Natural killer cell (primary cell): ENCODE measurements at places on chromosomes 7 and 10.
A peak's percentile ranks its signal among the peaks of the same experiment; 100 is the strongest.

DNA sequence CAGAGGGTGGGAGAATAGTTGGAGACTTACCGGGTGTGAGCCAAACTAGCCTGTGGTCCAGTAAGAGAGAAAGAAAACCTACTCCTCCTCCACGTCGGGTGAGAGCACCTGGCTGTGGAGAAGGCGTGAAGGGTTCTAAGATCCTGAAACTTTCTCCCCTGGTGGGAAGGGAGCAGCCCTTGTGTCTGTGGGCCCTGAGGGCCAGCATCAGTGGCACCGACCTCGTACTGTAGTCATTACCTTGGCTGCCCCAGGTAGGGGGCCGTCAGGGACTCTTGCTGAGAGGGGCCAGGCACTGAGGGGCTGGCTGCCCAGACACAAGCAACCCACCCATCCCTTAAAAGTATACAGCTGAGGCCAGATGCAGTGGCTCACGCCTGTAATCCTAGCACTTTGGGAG lies 69.5 kb upstream of the LOXL4 start:
- no peak for DNase-seq

DNA sequence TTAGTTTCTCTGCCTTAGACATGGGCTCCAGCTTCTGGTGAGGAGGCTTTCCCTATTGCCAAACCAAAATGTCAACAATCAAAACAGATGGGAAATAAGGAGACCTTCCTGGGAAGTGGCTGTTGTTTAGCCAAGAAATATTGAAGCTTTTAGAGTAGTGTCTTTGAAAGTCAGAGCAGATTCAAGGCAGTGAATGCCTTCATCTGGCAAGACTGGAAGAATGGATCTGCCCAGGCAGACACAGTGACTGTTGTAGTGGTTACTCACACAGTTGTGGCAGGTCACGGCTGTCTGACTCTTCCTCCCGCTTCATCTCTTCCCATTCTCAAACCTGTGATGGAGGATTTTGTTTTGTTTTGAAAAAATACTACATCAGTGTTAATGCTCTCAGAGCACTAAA lies 154.1 kb upstream of the ADO start:
- no peak for DNase-seq

DNA sequence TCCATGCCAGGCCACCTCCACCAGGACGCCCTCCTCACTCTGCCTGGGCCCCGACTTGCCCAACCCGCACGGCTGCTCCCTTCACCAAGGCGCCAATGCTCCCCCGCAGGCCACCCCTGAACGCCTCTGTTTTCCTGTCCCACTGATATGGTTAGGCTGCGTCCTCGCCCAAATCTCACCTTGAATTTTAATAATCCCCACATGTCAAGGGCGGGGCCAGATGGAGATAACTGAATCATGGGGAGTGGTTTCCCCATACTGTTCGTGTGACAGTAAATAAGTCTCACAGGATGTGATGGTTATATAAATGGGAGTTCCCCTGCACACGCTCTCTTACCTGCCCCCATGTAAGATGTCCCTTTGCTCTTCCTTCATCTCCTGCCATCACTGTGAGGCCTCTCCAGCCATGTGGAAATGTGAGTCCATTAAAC lies 29.8 kb downstream of the RSU1 start:
- peak; percentile 89 for DNase-seq

- no peak for DNase-seq
Observed at GRCh38 chr7:51019891-51020870, 237.5 kb upstream of the GRB10 start.

- DNase-seq, result no peak
Observed at GRCh38 chr7:47435889-47436312, 146.0 kb downstream of the TNS3 start.

GRCh38 chr7:114630201-114630990 lies 215.8 kb downstream of the FOXP2 start:
- DNase-seq, result no peak

DNA sequence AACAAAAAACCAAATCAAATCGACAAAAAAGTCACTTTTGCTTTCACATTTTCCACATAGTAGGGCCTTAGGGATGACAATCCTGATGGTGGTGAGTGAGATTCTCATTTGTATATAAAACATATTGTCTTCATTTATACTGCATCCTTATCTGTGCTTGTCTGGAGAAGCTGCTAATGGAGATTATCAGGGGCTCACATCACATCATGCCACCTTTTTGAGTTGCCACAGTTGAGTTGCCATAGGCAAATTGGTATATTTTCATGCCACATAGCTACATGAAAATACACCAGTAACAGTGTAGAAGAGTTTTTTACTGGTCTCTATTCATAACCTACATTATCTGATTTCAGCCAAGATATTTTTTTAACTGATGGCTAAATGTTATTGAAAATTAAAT lies 85.3 kb downstream of the CNTNAP2 start:
- no peak for DNase-seq

GRCh38 chr10:29615195-29615594 lies 19.6 kb downstream of the SVIL start:
- DNase-seq, result no peak

- DNase-seq, result no peak
Observed at GRCh38 chr7:28266402-28266801, 85.8 kb upstream of the JAZF1 start.

DNA sequence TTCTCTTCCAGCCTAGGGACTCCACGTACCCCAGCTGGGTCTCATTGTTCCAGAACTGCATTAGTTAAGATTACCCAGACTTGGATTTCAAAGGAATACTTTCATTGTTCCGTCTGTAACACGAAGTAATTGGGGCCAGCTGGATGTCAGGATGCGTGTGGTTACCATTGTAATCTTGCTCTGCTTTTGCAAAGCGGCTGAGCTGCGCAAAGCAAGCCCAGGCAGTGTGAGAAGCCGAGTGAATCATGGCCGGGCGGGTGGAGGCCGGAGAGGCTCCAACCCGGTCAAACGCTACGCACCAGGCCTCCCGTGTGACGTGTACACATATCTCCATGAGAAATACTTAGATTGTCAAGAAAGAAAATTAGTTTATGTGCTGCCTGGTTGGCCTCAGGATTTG lies 21.0 kb downstream of the LRRC17 start:
- DNase-seq, result no peak

DNA sequence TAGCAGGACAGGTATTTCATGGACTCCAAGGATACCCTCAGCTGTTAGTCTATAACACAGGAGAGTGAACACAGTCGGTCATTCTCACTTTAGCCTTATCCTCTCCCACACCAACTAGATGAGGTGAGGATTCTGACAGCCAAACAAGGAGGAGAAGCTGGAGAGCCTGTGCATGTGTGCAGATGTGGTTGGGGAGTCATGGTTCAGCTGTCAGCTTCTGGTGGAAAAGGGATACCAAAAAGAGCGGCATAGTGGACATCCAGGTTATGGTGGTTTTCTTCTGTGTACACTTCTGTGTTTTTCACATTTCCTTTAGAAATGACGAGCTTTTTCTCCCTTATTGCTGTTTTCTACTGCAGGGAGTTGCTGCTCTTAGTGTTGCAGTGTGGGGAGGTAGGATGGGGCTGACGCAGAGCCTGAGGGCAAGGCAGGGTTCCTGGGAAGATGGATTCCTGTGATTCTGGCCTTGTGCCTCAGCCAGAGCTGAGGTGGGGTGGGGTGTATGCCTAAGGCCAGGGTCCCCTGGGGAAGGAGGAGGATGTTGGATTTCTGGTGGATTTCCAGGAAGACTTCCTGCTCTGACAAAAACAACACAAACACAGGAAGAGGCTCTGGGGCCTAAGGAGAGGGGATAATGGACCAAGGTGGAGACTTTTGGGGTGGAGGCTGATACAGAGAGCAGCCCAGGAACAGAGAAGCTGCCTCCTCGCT lies 26.6 kb downstream of the PLAU start:
- DNase-seq, result no peak

DNA sequence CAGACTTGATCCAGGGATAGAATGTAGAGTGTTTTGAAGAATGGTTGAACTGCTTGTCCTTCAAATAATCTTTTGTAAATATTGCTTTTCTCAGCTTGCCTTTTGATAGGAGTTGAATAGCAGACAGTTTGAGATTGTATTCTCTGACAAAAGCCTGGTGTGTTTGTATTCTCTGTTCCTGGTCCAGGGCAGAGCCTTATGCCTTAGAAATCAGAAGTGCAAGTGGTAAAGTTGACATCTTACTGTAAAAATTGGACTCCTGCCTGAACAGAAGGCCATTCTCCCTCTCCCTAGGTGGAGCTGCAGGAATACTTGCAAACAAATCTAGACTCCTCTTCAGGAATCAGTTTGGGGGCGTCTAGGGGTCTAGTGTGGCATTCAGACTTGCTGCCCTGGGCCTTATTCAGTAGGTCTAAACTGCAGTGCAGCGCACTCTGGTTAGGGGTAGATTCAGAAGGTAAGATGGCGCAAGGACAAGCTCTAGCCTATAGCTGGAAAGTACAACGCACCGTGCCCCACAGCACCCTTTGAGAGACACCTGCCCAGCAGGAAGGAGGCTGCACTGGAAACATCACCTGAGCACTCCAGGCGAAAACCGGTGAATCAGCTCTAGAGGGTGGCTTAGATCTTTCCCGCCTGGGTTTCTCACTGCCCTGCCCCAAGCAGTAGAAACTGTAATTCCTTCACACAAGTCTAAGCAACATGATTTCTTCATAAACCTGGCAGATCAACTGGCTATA lies 608.5 kb upstream of the GALNT17 start:
- DNase-seq, result no peak
